ENCODE measurements at places on chromosomes 11 and 22.

- DNase-seq = no peak
Observed at GRCh38 chr11:130092661-130093060, 23.0 kb downstream of the APLP2 start.

- no peak for DNase-seq
Observed at GRCh38 chr22:36507518-36508010, 724 bp upstream of the FOXRED2 start.

DNA sequence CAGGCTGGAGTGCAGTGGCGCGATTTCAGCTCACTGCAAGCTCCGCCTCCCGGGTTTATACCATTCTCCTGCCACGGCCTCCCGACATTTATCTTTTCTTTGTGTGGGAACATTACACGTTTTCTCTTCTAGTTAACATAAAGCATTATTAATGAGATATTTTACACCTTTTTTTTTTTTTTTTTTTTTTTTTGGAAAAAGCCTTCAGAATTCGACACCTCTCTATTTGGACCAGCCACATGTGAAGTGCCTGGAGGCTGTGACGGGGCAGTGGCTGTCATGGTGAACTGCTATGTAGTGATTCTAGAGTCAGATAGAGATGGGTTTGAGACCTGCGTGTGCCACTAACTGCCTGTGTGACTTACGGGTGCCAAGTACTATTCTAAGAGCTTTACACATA is 64.3 kb downstream of the SMIM38 start:
- no peak for DNase-seq

DNA sequence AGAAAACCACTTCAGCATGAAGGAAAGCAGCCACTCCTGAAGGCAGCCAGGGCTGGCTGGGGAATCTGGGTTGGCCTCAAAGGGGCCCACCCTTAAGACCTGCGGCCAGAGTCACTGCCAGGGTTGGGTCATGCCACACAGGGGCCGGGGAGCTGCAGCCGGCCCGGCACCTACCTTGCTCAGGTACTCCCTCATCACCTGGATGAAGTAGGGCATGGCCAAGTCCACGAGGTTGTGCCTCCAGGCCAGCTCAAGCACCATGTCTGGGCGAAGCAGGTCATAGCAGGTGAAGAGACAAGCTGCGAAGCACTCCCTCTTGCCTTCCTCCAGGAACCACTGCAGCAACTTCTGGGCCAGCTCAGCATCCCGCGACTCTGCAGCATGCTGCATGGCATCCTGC is 4.7 kb upstream of the SLC25A1 start:
- DNase-seq = no peak

- no peak for DNase-seq
Observed at GRCh38 chr22:42685941-42686653, 34.6 kb downstream of the A4GALT start.

Measured in CD4-positive, alpha-beta T cell (primary cell).